Effector memory CD4-positive, alpha-beta T cell (primary cell): ENCODE measurements at places on chromosomes 3 and 15.

GRCh38 chr15:85874236-85874635 lies 79.5 kb upstream of the KLHL25 start:
- H3K4me3 ChIP-seq = no peak overlapping the region
- no peaks in the 10 kb centered on the region for H3K27me3 ChIP-seq
- no peaks in the 10 kb centered on the region for H3K4me1 ChIP-seq
- DNase-seq = no peak

GRCh38 chr3:171813897-171814460 lies 3.7 kb upstream of the PLD1 start:
- no peak overlapping the region for H3K4me3 ChIP-seq
- no peaks in the 10 kb centered on the region for H3K27me3 ChIP-seq
- peaks cover 6% of the 10 kb centered on the region for H3K4me1 ChIP-seq
- no peak for DNase-seq

- H3K27me3 ChIP-seq = no peaks in the 10 kb centered on the region
- H3K36me3 ChIP-seq = no peaks in the 10 kb centered on the region
- no peaks in the 10 kb centered on the region for H3K4me1 ChIP-seq
- no peak for DNase-seq
Measured at GRCh38 chr15:99944131-99944530, 210.9 kb upstream of the LYSMD4 start.

GRCh38 chr3:175737646-175738572 lies 878.8 kb downstream of the NAALADL2 start:
- H3K4me3 ChIP-seq = no peak overlapping the region
- no peaks in the 10 kb centered on the region for H3K27me3 ChIP-seq
- no peak for DNase-seq
- no peaks in the 10 kb centered on the region for H3K36me3 ChIP-seq

- DNase-seq = no peak
- H3K4me1 ChIP-seq = no peaks in the 10 kb centered on the region
- no peak overlapping the region for H3K27ac ChIP-seq
- H3K36me3 ChIP-seq = peaks cover 4% of the 10 kb centered on the region
- no peaks in the 10 kb centered on the region for H3K27me3 ChIP-seq
- no peak overlapping the region for H3K4me3 ChIP-seq
Measured at GRCh38 chr3:197289726-197290125, 8.7 kb downstream of the DLG1 start.

DNA sequence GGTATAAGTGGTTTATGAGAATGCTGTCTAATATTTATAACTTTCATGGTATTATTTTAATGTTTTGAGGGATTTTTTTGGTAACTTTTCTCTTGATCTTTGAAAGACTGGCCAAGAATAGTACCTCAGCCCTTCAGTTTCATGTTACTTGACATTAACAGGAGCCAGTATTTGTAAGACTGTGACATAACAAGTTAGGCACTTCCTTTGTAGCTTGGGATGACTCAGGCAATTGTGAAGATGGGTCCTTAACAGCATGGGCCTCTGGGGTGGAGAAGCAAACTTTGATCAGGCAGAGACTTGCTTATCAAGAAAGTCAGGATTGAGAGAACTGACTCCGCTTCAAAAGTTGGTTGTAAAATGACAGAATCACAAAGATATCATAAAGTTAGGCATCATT lies 9.5 kb downstream of the LRRC49 start:
- H3K36me3 ChIP-seq = no peaks in the 10 kb centered on the region
- no peak overlapping the region for H3K4me3 ChIP-seq
- DNase-seq = no peak
- H3K27ac ChIP-seq = no peak overlapping the region
- no peaks in the 10 kb centered on the region for H3K4me1 ChIP-seq
- H3K27me3 ChIP-seq = no peaks in the 10 kb centered on the region

GRCh38 chr3:21502656-21503055 lies 248.4 kb downstream of the ZNF385D start:
- H3K36me3 ChIP-seq = no peaks in the 10 kb centered on the region
- no peak for DNase-seq
- no peak overlapping the region for H3K4me3 ChIP-seq
- H3K27ac ChIP-seq = no peak overlapping the region
- H3K27me3 ChIP-seq = no peaks in the 10 kb centered on the region
- H3K4me1 ChIP-seq = no peaks in the 10 kb centered on the region

- H3K36me3 ChIP-seq = no peaks in the 10 kb centered on the region
- no peak for DNase-seq
- peaks cover 2% of the 10 kb centered on the region for H3K4me1 ChIP-seq
- H3K27me3 ChIP-seq = no peaks in the 10 kb centered on the region
- H3K4me3 ChIP-seq = no peak overlapping the region
Measured at GRCh38 chr3:183572935-183573334, 17.4 kb upstream of the KLHL6 start.

GRCh38 chr3:139378587-139379241 lies 10.7 kb downstream of the COPB2 start:
- H3K27ac ChIP-seq = no peak overlapping the region
- H3K4me1 ChIP-seq = peaks cover 3% of the 10 kb centered on the region
- H3K27me3 ChIP-seq = no peaks in the 10 kb centered on the region

DNA sequence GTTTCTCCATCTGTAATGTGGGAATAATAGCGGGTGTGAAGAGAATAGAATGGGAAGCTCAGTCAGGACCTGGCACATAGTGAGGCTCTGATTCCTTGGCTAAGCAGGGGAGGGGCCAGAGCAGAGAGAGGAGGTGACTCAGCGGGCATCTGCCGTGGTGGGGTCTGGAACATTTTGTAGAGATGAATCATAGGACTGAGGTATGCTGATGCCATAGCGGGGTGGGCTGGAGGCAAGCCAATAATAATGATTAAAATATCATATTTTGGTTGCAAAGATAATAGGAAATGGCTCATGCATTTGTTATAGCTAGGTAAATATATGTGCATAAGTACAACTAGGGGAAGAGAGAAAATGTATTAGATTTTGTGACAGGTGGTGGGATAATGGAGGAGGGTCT lies 11.2 kb downstream of the TGM4 start:
- no peaks in the 10 kb centered on the region for H3K27me3 ChIP-seq
- H3K27ac ChIP-seq = no peak overlapping the region
- no peak overlapping the region for H3K4me3 ChIP-seq
- no peak for DNase-seq
- no peaks in the 10 kb centered on the region for H3K4me1 ChIP-seq

GRCh38 chr3:130529486-130530215 lies 12.7 kb downstream of the COL6A6 start:
- H3K4me1 ChIP-seq = peaks cover 8% of the 10 kb centered on the region
- no peak overlapping the region for H3K4me3 ChIP-seq
- no peak for DNase-seq
- H3K36me3 ChIP-seq = no peaks in the 10 kb centered on the region
- H3K27ac ChIP-seq = no peak overlapping the region

DNA sequence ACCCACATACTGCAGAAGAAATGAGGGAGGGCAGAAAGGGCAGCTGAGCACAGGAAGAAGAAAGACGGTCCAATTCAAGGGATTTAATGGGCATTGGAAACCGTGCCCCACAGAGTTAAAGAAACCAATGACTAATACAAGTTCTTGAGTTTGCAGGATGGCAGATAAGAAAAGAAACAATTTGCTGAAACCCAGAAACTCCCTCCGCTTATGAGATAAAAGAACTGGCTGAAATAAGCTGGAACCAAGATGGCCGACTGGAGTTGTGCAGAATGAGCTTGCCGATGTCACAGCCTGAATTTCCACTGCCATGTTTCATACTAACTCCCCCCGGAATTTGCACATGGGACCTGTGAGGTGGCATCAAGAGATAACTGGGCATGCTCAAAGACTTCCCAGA lies 47.1 kb downstream of the SCAP start:
- DNase-seq = no peak
- H3K36me3 ChIP-seq = peaks cover 55% of the 10 kb centered on the region
- no peak overlapping the region for H3K27ac ChIP-seq
- no peaks in the 10 kb centered on the region for H3K4me1 ChIP-seq

DNA sequence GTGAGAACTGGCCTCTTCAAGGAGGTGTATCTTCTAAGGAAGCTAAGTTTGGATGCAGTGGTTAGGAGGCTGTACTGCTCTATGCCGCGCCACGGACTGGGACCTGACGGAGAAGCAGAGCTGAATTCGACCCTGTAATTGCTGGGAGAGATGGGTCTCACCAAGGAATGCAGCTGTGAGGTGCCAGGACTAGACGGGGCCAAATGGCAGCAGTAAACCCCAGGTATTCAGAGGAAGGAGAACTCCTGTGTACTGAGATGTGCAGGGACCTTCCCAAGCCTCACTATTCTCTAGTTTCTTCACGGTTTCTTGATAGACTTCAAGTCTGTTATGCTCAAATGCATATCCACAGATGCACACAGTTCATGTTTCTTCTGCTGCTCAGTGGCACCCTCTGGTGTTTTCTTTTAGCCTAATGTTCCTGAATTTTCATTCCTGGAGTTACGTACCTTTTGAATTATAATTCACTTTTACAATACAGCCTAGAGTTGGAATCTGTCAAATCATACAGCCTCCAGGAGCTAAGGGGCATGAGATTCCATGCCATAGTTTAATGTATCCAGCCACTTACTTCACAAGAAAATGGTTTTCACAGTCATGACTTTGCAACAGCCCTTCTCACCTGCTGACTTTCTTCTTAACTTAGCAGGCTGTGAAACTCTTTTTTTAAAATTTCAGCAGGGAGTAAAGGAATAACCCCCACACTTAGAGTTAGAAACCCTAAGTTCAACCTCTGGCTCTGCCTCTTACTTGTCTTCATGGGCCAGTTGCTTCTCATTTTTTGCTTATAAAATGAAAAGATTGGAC lies 61.8 kb downstream of the GLDN start:
- H3K4me1 ChIP-seq = no peaks in the 10 kb centered on the region
- H3K36me3 ChIP-seq = no peaks in the 10 kb centered on the region
- no peak for DNase-seq
- no peak overlapping the region for H3K4me3 ChIP-seq

- DNase-seq = no peak
- no peaks in the 10 kb centered on the region for H3K36me3 ChIP-seq
- no peak overlapping the region for H3K27ac ChIP-seq
- H3K4me1 ChIP-seq = no peaks in the 10 kb centered on the region
- no peak overlapping the region for H3K4me3 ChIP-seq
Measured at GRCh38 chr3:143601723-143602484, 246.4 kb downstream of the SLC9A9 start.

GRCh38 chr3:43455233-43455632 lies 166.6 kb downstream of the ANO10 start:
- H3K36me3 ChIP-seq = no peaks in the 10 kb centered on the region
- no peaks in the 10 kb centered on the region for H3K4me1 ChIP-seq
- no peak overlapping the region for H3K27ac ChIP-seq
- no peak for DNase-seq

- H3K27ac ChIP-seq = no peak overlapping the region
- H3K36me3 ChIP-seq = no peaks in the 10 kb centered on the region
- H3K4me1 ChIP-seq = no peaks in the 10 kb centered on the region
- no peak for DNase-seq
Measured at GRCh38 chr3:24023197-24023596, 78.1 kb downstream of the NR1D2 start.

- no peaks in the 10 kb centered on the region for H3K4me1 ChIP-seq
- no peak overlapping the region for H3K27ac ChIP-seq
- DNase-seq = no peak
- H3K4me3 ChIP-seq = no peak overlapping the region
Measured at GRCh38 chr3:163468531-163469335, 1609.6 kb downstream of the SI start.

DNA sequence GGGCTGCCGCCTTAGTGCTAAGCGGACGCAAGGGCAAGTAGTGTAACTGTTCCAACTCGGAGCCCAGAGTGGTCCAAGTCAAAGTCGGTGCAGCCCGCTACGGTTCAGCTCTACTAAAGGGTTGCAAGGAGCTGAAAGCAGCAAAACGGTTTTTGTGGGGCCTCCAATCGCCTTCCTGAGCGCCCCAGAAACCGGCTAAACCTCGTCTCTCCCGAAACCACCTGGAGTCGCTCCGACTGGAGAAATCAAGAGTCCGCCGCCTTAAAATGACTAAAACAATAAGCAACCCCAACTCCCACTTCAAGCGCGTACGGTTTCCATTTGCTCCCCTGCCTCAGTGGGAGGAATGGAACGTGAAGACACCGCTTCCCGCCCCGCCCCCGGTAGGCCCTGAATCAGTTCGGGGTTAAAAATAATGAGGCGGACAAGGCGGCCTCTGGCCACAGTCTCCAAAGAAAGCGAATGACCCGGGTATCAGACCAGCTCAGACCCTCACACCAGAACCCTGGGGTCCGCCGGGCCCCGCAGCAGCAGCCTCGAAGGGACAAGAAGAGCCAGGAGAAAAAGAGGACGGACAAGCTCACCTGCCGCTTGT lies 401 bp downstream of the SEC11A start:
- no peak for DNase-seq
- no peaks in the 10 kb centered on the region for H3K27me3 ChIP-seq
- peak overlapping the region; percentile 86 for H3K27ac ChIP-seq
- H3K36me3 ChIP-seq = no peaks in the 10 kb centered on the region
- peaks cover 6% of the 10 kb centered on the region for H3K4me1 ChIP-seq

DNA sequence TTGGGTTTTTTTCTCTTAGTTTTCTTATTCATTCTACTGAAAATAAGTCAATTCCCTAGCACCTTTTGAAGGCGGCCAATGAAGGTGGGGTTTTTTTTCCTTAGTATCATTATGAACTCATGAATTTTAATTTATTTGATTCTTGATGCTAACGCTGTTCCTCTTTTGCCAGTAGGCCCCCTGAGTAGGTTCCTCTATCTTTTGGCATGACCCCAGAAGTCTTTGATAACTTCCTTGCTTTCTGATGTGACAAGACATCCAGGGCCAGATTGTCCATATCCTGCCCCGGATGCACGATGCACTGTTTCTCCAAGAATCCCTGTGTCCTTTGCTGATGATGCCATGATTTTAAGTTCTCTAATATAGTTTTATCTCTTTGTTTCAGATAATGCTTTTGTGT lies 20.6 kb downstream of the LRRK1 start:
- DNase-seq = no peak
- no peak overlapping the region for H3K4me3 ChIP-seq
- no peaks in the 10 kb centered on the region for H3K36me3 ChIP-seq
- no peaks in the 10 kb centered on the region for H3K4me1 ChIP-seq
- no peaks in the 10 kb centered on the region for H3K27me3 ChIP-seq
- no peak overlapping the region for H3K27ac ChIP-seq

DNA sequence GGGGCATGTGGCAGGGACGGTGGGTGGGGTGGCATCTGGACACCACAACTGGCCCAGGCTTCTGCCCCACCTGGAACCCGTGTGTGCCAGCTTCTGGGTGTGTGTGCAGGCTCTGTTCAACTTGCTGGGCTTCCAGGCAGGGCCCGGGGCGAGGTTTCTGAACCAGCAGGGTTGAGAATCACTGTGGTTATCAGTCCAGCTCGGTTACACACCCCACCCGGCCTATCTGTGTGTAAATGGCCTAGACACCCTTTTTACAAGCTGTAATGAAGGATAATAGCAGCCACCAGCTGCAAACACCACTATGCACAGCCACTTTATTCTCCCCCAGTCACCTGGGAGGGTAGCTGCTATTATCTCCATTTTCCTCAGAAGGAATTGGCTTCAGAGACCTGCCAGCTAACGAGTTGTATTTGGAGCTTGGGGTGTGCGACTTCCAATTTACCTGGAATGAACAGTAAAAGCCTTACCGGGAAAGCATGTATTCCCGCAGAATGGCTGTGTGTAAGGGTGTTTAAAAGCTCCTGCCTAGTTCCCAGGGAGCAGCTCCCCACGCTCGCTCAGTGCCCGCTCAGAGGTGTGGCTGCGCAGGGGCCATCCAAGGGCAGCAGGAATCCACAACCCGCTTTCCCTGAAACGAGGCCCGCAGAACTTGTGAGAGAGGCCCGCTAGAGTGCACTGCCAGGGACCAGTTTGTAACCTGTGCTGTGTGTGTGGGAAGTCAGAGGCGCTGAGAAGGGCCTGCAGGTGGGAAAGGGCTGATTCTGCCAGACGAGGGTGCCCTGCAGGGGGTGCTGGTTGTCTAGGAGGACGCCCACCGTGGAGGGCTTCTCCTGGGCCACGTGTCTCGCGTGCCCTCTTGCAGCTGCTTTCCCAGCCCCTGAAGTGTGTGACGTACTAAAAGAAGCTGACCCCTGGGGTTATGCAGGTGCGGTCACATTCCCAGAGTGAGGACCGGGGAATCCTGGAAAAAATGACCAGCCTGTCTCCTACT lies 83.5 kb downstream of the C3orf70 start:
- no peak overlapping the region for H3K4me3 ChIP-seq
- no peak for DNase-seq
- H3K27me3 ChIP-seq = no peaks in the 10 kb centered on the region
- H3K27ac ChIP-seq = no peak overlapping the region
